Endothelial cell of umbilical vein (primary cell): ENCODE measurements at places on chromosomes 7 and 10.

- DNase-seq = no peak
Measured at GRCh38 chr10:121904888-121905287, 22.9 kb downstream of the ATE1 start.

DNA sequence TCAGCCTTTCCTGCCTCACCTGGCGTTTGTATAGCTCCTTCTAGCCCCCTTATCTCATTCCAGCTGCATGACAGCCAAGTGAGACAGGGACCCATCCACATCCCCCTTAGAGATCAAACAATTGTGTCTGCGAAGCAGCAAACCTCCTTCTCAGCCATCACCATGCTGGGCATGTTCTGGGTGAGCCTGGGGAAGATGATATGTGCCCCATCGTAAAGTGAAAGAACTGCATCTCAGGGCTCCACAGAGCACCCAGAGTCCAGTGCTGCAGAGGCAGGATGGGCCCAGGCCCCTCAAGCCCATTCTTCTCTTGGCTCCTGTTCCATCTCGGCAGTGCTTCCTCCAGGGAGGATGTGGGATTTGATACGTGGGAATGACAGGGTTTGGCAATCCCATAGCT lies 43.2 kb downstream of the FIGNL1 start:
- no peak for DNase-seq

DNA sequence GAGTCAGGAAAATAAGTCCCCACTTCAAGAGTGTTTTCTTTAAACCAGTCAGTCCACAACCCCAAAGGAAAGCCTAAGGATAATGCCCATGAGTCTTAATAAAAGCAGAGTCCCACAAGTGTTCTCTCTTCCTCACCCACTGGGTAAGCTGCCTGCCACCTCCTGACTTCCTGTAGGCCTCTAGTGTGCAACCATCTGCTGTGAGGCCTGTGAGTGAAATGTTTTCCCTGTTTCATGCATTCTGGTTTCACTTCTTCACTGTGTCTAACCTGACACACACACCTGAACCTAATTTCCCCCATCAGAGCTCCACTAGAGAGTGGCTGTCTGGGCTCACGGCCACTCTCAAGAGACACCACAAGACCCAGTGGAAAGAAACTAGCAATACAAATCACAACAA lies 38.9 kb upstream of the GDF10 start:
- no peak for DNase-seq

- no peak for DNase-seq
Measured at GRCh38 chr7:138645284-138645683, 55.9 kb downstream of the SVOPL start.

- peak; percentile 34 for DNase-seq
Measured at GRCh38 chr7:84193747-84194146, 842 bp downstream of the SEMA3A start.
